HL-60 (cell line): ENCODE measurements at places on chromosomes 13 and 19.

DNA sequence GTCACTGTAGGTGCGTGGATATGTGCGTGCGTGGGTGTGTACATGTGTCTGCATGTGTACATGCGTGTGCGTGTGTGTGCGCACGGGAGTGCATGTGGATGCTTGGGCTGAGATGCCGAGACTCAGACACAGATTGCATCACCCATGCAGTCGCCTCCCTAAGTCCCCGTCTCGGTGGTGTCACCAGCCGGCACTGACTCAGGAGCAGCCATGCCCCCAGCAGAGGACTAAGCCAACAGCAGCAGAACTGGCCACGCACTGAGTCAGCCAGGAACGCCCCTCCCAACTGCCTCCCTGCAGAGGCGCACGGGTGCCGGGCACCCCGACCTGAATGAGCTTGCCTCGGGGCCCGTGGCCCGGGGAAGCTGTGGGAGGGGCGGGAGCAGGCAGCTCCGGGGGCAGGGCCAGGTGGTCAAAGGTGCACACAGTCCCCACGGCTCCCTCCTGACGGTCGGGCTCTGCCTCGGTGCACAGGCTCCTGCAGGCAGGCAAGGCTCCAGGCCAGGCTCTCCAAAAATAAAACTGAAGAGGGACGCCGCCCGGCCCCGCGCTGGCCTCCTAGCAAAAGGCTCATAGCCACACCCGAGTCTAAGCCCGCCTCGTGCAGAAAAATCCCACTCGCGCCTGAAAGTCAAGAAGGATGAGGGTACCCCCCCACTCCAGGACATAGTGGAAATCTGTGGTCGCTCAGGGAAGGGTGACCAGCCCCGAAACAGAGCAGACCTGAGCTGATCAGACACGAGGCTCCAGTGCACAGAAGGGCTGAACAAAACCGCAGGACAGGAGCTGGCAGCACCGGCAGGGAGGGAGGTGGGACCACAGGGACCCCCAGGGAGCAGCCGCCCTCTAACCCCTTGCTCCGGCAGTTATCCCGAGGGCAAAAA lies 49.2 kb downstream of the GADD45B start:
- no peak for DNase-seq

GRCh38 chr13:77289851-77290250 lies 37.0 kb downstream of the MYCBP2 start:
- DNase-seq: no peak

- no peak for DNase-seq
Observed at GRCh38 chr13:48942131-48942530, 33.6 kb upstream of the FNDC3A start.

- DNase-seq: no peak
Observed at GRCh38 chr19:46349311-46349993, 2.6 kb downstream of the PPP5C start.

- no peak for DNase-seq
Observed at GRCh38 chr19:40811478-40812341, 12.7 kb downstream of the EGLN2 start.
